Natural killer cell (primary cell): ENCODE measurements at places on chromosomes 12 and 14.
A peak's percentile ranks its signal among the peaks of the same experiment; 100 is the strongest.

- DNase-seq = no peak
Measured at GRCh38 chr12:92155733-92156132, 10.1 kb upstream of the BTG1 start.

DNA sequence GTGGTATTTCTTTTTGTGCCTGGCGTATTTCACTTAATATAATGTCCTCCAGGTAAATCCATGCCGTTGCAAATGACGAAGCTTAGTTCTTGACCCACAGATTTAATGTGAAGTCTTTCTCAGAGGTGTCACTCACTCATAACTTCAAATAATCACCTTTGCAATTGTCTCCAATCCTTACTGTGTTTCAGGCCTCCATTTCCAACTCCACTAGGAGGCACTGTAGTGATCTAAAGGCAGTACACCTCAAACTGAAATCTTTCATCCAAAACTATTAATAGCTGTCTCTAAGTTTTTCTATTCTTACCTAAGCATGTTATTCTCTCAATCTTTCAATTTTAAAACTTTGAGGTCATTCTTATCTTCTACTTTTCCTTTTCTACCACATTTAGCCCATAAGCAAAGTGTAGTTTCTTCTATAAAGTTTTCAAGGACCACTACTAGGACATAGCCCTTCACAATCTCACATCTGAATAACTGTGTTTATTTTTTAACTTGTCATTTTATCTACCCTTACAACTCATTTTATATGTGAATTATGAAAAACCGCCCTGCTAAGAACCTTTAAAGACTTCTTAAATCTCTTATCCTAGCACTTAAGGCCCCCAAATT, 25.5 kb upstream of the FBXO34 start:
- peak; percentile 70 for DNase-seq

DNA sequence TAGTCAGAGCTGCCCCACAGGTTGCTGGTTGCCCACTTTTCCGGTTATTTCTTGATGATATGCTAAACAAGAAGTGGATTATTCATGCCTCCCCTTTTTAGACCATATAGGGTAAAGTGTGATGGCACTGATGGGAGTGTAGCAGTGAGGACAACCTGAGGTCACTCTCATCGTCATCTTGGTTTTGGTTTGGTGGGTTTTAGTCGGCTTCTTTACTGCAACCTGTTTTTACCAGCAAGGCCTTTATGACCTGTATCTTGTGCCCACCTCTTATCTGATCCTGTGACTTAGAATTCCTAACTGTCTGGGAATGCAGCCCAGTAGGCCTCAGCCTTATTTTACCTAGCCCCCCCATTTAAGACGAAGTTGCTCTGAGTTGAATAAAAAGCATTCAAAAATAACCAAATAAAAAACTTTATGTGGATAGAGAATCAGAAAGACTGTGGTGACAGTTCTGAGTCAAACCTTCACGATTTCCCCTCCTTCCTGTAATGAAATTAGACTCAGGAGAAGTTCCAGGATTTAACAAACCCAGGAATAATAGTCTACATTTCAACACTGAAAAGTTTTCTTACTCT, 144.2 kb downstream of the PAWR start:
- no peak for DNase-seq

- no peak for DNase-seq
Measured at GRCh38 chr14:61953602-61954001, 191.4 kb downstream of the SNAPC1 start.

DNA sequence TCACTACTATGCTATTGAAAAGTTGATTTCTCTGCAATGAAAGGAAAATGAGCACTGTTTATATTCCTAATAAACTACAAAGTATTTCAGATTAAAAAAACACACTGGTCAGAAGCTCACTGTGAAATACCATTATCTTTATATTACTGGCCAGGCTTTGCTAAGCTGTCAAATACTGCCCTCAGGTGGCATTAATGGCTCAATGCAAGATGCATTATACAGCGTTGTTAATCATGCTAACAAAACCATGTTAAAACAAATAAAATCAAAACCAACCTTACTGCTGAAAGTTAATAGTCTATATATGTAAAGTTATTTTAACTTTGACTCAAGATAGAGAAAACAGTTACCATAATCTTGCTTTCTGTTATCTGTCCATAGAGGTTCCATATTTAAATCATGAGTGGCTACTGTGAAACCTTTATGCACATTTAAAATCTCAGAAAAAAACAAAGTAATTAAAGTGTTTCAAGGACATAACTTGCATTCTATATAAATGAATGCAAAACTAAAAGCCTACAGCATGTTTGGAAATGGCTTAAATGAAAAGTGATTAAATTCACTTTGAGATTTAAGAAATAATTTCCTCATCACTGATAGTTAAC, 121.7 kb downstream of the RALGAPA1 start:
- DNase-seq = no peak

GRCh38 chr12:13316587-13317246, 120.2 kb downstream of the EMP1 start:
- no peak for DNase-seq

GRCh38 chr12:50162230-50162629, 4.9 kb downstream of the CERS5 start:
- no peak for DNase-seq

DNA sequence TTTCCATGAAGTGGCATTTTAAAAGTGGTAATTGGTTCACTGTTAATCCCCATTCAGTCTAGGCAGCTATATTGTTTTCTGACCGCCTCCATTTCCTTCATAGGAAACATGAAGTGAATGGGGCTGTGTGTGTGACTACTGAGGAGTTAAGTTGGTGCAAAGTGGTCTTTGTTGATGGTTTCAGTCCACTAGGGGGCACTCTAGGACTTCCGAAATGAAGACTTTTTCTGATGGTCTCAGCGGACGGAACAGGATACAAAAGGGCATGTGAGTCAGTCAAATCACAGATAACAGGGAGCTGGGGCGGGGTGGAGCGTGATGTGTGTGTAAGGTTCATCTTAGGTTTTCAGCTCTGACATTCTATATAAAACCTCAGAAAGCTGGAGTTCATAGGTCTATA, 240.1 kb upstream of the OR4E1 start:
- peak; percentile 53 for DNase-seq

DNA sequence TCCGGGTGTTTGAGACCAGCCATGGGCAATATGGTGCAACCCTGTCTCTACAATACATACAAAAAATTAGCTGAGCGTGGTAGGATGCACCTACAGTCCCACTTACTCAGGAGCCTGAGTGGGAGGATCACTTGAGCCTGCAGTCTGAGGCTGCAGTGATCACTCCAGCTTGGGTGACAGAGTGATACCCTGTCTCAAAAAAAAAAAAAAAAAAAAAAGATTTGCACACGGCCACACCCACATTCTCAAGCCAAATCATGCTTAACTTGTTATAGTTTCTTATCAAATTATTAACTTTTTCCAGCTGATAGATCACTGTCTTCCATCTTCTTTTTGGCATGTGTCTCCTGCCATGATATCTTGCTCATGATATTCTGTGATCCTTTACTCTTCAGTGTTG, 6.8 kb downstream of the DRAM1 start:
- no peak for DNase-seq

DNA sequence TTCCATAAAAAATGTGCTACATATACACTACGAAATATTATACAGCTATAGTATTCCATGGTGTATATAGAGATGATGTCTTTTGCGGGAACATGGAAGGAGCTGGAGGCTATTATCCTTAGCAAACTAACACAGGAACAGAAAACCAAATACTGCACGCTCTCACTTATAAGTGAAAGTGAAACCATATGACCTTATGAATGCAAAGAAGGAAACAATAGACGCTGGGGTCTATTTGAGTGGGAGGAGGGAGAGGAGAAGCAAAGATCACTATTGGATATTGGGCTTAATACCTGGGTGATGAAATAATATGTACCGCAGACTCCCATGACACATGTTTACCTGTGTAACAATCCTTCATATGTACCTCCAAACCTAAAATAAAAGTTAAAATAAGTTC, 142.8 kb downstream of the LRFN5 start:
- no peak for DNase-seq

DNA sequence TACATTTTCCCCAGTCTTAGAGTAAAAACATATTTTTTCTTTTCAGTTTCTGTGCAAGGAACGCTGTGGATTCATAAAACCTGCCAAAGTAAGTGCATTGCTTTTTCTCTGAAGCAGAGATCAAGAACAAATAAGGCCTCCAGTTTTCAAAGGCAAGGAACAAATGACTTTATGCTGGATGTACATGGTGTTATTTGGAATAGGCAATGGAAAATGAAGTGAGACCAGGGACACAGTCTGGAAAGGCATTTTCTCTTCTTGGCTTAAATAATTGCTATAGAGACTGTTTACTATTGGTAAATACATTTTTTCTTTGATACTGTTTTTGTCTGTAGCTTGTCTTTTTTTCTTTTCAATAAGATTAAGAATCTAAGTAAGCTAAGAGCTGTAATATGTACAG, 725.9 kb upstream of the MDGA2 start:
- DNase-seq = no peak

DNA sequence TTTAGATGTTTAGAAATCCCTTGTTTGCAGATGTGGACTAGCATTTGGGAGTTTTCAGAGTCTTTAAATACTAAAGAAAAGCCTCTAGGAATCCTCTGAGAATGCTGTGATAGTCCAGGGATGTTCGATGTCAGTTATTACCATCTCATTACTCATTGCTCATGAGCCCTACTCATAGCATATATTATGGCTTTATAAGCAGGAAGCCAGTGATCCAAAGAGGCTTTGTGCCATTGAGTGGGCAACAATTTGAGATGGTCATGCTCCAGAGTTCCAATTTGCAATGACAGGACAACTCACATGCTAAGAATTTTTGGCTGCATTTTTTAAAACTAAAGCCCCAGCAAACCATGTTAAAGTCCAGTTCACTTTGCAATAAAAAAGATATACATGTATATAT, 163.0 kb downstream of the OTOGL start:
- DNase-seq = no peak

DNA sequence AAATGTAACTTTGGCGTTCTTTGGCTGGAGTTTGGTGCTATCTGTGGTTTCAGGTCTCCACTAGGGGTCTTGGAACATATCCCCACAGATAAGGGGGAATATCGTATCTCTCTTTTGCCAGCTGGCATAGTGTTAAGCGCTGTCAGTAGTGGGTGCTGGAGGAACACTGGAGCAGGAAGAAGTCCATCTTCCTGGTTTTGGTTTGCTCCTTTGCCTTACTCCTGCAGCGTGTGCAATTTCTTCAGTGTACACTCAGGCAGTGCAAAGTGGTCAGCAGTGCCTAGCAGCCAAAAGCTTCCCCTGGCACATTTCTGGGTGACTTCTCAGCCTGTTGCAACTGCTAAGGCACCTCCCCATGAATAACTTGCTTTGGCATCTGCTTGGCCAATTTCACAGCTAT, 11.7 kb upstream of the RIPK3 start:
- no peak for DNase-seq

DNA sequence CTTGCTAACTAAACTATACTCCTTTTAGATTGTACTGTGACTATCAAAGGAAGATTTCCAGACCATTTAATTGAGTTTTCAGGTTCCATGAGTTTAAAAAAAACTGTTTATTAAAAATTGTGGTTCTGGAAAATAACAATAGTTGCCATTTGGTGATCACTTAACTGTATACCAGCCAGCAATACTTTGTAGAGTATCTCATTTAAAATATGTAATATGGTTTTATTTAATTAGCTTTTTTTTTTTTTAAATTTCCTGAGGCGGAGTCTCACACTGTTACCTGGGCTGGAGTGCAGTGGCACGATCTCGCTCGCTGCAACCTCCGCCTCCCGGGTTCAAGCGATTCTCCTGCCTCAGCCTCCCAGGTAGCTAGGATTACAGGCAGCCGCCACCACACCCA, 7.4 kb downstream of the MARK3 start:
- no peak for DNase-seq

DNA sequence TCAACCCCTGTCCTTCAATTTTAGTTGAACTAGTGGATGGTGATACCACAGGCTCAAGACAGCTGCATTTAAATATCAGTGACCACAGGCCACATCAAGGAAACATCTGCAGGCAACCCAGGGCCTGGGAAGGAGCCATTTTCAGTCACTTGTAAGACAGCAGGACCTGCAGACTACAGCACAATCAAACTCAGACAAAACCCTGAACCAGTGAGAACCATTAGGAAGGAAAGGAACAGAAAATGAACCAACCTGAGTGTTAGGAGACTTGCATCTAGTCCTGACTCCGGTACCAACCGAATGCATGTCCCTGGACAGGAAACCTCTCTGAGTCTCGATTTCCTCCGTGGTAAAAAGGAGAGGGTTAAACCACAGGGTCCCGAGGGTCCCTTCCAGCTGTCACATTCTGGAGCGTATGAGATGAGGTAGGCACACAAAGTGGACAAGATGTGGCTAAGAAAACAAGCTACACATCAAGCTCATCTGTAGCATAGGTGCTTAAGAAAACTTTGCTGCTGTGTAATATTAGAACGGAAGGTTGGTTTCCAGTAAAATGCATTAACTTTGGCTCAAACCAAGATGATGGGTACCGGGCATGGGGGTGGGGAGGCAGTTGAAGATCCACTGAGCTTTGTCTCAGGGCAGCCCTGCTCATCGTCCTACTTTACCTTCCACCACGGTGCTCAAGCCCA, 1.6 kb upstream of the CDKN1B start:
- DNase-seq = no peak

GRCh38 chr12:114697741-114698565, 14.0 kb upstream of the TBX3 start:
- DNase-seq = no peak

DNA sequence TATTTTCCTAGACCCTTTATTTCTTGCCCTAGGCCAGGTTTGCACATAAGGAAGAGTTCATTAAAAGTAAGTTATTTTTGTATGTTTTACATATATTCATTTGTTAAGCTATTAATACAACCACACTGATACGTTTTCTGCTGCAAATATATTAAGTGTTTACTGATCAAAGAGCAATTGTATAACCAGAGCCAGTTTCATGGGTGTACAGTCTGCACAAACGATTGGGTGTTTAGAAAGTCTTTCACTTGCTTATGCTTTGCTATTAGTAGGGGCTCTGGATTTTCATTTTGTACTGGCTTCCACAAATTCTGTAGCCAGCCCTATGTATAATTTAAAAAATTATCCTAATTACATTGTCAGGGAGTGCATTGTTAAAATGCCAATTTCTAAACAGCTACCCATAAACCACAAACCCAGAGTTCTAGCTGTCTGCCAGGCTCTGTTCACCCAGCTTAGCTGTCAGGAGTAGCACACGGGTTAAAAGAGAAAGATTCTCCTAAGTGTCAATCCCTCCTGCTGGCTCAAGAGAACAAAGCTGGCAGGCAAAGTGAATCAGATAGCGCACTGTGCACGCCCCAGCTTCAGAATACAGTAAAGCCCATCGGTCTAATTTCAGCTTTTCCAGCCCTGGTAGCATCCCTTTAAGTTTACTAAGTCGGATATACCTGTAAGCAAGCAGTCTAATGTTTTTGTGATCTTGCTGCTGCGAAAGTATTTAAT, 151.0 kb upstream of the LMO3 start:
- no peak for DNase-seq
